ENCODE measurements at places on chromosomes 16 and 17.

- DNase-seq, result no peak
These were observed 85.0 kb upstream of the DNAJA2 start for GRCh38 chr16:47058295-47059086.

GRCh38 chr16:27795992-27796614 lies 246.2 kb downstream of the KATNIP start:
- no peak for DNase-seq

GRCh38 chr17:70499067-70499786 lies 329.9 kb downstream of the KCNJ2 start:
- DNase-seq, result no peak

- no peak for DNase-seq
These were observed 91.3 kb upstream of the SEC14L1 start for GRCh38 chr17:77049440-77049839.

- no peak for DNase-seq
These were observed 11.1 kb downstream of the ZBTB4 start for GRCh38 chr17:7468290-7468689.

GRCh38 chr17:10600571-10600970 lies 51.1 kb upstream of the MYH2 start:
- no peak for DNase-seq

DNA sequence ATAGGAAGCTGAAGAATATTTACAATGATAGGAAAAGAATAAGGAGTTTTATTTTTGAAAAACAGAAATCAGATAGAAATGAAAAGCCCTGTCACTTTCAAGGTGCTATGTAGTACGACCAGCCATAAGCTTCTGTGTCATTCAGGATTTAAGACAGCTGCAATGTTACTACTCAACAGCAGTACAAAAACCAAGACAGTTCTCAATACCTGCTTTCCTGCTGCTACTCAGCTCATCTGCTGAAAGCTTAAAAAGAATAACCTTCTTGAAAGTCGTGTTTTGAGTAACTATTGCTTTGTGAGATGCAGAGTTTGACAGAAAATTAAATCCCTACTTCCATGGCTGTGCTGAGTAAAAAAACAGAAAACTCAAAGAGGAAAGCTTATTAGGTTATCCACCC lies 8.7 kb downstream of the GRB2 start:
- no peak for DNase-seq

DNA sequence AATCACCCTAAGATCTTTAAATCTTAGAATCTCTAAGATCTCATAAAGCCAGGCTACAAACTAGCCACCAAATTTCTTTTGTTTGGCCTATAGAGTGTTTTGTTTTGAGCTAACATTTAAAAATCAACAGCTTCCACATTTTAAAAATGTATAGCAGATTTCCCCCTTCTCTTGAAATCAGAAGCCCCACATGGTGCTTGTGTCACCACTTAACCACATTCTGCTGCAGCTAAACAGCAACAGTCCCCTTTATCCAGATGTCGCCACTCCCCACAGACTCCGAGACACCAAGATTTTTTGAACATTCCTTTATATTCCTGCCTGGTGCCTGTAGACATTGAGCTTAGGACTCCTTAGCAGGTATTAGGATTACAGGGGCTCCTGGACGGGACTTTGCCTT lies 16.0 kb downstream of the GUCY2D start:
- no peak for DNase-seq

DNA sequence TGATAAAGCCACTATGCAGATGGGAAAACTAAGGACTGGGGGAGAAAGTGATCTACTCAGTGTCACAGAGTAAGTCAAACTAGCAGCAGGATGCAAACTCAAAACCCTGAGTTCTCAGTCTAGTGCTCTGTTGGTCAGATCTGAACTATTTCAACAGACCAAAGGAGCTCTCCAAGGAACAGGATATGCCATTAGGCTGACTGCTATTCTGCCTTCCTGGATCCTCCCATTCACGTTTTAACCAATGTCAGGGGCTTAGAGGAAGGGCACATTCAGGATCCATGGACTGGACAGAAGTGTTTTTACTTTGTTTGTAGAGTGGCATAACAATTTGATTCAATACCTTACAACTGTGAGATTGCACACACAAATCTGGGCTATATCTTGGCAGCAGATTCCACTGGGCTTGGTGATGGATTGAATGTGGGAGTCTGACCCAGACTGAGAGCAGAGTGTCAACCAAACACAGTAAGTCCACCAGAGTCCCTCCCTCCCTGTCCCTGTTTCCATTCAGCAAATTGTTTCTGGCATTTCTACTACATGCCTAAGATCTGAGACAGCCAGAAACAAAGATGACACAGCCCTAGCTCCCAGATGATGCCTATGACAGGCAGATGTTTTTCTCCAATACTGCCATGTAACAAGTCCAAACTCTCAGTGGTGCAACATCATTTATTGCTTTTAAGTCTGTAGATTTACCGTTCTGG lies 337.8 kb upstream of the CDH5 start:
- no peak for DNase-seq

- DNase-seq, result no peak
These were observed 863 bp upstream of the UTS2R start for GRCh38 chr17:82370471-82371332.

DNA sequence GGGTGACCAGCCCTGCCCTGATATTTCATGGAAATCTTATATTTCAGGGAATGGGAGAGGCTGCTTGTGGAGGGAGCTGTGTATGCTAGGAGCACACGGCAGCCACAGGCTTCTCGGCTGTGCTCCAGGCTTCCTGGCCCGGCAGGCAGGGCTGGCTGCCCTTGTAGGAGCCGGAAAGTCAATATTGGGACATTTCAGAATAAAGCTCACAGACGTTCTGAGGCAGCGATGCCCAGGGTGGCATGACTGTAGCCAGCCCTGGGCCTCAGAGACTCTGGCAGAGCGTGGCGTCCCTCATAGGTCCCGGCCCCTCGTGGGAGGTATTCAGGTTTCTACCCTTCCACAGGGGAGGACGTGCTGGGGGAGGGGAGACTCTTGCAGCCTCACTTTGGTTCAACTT lies 65.7 kb downstream of the BANP start:
- no peak for DNase-seq

GRCh38 chr17:36999471-36999870 lies 50.7 kb downstream of the AATF start:
- DNase-seq, result no peak

GRCh38 chr17:27919079-27919478 lies 25.9 kb upstream of the LYRM9 start:
- DNase-seq, result no peak

GRCh38 chr17:2366747-2367494 lies 29.6 kb downstream of the SGSM2 start:
- DNase-seq, result no peak

DNA sequence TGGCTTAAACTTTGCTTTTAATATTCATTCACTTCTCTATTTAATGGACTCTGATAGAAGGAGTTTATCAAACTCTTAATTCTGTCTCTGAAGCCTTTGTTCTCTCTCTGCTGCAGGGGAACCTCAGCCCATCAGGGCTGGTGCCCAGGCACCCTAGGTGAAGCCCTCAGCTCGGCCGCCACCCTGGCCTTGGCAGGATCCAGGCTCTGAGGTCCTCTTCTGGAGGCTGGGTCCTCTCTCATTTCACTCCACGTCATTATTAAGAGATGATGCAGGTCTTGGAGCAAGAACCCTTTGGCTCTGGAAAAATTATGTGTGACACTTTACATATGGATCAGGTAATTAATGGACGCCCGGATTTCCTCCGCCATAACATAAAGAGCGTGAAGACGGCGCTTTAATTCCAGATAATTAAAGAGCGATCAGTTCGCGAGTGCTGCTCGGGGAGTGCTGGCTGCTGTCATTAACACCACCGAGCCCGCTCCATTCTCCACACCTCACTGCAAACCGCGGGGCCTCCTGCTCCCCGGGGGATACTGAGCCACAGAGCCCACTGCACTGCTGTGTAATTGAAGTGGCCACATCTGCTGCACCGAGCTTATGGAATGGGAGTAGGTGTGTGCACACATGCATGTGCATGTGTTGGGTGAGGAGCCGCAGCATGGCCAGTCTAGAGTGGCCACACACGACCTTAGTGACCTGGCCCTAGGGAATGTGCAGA lies 259.4 kb upstream of the TNRC6C start:
- no peak for DNase-seq

DNA sequence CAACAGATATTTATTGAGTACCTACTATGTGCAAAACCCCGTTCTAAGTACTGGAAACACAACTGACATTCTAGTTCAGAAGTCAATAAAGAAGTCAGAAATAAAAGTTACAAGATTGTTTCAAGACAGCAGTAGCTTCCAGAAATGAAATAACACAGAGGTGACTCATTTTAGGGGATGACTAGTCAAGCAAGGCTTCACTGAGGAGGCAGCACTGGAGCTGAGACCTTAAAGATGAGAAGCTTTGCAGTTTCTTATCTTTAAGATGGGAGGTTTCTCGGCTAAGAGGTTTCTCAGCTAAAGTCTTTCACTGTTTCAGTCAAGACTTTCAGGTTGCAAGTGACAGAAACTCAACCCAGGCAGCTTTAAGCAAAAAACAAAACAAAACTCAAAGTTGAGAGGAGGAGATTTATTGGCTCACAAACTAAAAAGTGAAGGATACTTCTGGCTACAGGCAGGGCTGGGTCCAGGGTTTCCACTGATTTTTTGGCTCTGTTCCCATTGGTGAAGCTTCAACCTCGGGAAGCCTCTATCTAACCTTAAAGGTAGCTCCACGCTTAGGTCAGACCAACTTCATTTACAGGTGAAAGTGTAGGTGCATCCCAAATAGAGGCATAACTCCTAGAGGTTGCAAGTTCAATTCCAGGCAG lies 7.4 kb upstream of the MMP2 start:
- no peak for DNase-seq

DNA sequence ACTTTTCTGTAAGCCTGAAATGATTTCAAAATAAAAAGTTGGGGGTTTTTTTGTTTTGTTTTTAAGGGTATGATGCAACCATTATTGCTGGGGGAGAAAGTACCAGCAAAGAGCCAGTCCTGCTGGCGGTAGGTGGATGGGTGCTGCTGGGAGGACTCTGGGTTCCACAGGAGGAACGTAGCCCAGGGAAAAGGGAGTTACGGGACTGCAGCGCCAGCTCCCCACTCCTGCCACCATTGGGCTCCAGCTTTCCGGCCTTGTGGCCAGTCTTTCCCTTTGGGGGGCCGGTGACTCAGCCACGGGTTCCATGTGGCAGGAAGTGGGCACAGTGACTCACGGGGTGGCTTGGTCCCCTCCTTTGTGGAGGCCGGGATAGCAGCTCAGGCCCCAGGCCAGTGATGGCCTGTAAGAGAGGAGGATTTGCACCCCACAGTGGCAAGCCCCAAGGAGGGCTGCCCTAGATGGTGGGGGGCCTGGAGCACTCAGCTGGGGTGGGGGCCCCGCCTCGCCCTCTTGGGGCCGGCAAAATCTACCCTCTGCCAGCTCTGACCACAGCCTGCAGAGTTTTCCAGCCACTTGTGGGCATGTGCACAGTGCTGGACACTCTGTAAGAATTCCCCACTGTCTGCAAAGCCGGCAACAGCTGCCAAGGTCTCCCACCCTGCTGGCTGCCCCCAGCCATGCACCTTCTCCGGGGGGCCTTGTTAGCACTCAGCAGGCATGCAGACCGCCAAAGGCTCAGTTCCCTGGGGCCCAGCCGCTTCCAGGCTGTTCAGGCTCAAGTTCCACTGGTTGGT lies 30.4 kb downstream of the SOCS3 start:
- DNase-seq, result no peak

DNA sequence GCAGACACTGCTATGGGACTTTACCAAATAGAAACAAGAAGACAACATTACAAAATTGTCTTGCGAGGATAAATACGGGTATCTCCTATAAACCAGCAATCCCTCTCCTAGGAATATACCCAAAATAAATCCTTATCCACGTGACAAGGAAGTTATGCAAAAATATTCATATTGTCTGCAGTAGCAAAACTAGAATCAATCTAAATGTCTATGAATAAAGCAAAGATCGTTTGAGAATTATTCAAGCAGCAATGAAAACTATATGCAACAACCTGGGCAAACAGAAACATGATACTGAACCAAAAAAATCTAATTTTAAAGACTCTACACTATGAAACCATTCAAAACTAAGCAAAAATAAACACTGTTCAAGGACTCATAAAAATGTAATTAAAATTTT lies 9.2 kb downstream of the LUC7L start:
- no peak for DNase-seq

DNA sequence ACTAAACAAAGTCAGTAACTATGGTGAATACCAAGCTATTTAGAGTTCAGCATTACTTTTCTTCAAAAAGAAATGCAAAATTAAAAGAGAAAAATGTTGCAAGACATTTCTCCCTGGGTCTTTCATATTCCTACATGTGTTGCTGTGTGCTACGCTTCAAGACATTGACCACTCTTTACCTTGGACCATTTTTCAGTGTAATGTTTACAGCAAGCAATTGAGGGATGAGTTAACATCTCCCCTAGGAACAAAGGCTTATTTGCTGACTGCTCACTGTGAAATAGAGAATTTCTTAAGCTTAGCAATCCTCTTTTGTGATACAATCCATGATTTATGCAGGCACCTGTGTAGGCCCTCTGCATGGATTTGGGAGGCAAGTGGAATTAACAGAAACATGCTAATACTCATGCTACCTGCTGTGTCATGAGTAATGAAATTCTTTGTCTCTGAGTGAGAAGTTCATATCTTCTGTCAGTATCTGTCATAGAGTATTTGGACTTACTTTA lies 1202.9 kb upstream of the CDH8 start:
- DNase-seq, result no peak

DNA sequence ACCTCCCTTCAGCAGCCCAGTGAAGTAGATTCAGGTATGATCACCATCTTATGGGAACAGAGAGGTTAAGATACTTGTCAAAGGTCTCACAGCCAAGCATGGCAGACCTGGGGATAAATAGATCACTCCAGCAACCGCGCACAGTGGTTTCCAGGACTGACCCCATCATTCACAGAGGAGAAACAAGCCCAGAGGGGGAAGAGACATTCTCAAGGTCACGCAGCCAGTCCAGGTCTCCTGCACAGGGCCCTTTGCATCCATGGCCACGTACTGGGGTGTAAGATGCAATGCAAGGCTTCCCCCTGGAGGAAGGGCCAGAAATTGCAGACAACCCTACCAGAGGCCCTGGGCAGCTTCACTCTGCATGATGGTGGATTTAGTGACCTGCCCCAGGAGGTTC lies 19.9 kb downstream of the TLE7 start:
- no peak for DNase-seq

GRCh38 chr17:72167593-72167992 lies 46.8 kb downstream of the SOX9 start:
- no peak for DNase-seq

GRCh38 chr16:4886151-4886550 lies 38.9 kb downstream of the UBN1 start:
- DNase-seq, result no peak

DNA sequence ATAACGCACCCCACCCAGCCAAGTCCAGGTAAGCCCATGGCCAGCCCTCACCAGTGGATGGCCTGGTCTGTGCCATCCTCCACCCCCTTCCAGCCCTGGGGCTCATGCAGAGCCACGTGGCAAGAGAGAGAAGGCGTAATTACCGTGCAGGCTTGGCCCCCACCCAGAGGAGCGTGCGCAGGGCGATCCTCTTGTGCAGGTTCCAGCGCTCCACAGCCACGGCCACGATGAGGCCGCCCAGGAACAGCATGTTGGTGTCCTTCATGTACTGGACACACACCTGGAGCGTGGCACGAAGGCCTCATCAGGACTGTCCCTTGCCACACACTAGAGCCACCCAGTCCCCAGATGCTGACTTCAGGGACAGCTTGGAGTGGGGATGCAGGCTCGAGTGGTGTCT lies 6.7 kb downstream of the SLC13A5 start:
- no peak for DNase-seq

GRCh38 chr17:17515934-17516930 lies 20.0 kb upstream of the RASD1 start:
- DNase-seq, result no peak

Measured in activated CD4-positive, CD25-positive, alpha-beta regulatory T cell treated with anti-CD3 and anti-CD28 coated beads, Interleukin-2, amount 50 U/mL, for 16 hours (primary cell).